NCI-H526 (cell line): ENCODE measurements at places on chromosomes 13 and 19.
A peak's percentile ranks its signal among the peaks of the same experiment; 100 is the strongest.

- DNase-seq = peak; percentile 51
Measured at GRCh38 chr19:4066682-4067395, at the start of gene ZBTB7A. Gene ZBTB7A (minus strand): TSS chr19:4066899. CDS start chr19:4055232, 11,667 bp downstream.

GRCh38 chr19:33769208-33769607 lies 27.5 kb upstream of the KCTD15 start:
- DNase-seq = no peak

DNA sequence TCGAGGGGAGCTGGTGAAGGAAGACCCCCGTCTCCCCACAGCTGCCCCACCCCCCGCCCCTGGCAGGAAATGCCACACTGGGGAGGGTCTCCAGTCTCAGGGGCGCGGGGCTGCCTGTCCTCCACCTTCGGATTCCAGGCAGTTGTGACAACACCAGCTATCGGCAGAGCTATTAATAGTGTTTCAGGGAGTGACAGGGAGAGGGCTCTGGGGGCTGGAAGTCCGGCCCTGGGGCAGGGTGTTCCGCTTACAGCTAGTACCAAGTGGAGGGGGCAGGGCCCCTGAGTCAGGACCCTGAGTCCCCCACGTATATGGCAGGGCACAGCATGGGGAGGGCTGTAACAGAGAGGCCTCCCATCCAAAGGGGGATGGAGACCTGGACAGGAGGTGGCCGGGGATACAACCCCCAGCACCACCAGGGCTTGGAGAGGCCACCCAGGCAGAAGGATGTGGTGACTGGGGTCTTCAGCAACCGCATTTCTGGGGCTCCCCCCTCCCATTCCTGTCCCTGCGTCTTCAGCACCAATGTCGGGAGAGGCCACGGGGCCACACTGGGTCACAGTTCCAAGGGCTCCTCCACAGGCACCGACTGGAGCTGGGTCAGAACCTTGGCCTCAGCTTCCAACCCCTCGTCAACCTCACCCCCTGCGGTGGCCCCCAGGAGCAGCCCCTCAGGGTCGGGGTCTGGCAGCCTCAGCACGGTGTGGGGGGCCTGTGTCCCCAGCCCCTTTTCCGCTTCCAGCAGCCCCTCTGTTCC lies 3.9 kb downstream of the SIX5 start:
- DNase-seq = no peak

- DNase-seq = no peak
Measured at GRCh38 chr13:67318398-67318797, 88.3 kb upstream of the PCDH9 start.

DNA sequence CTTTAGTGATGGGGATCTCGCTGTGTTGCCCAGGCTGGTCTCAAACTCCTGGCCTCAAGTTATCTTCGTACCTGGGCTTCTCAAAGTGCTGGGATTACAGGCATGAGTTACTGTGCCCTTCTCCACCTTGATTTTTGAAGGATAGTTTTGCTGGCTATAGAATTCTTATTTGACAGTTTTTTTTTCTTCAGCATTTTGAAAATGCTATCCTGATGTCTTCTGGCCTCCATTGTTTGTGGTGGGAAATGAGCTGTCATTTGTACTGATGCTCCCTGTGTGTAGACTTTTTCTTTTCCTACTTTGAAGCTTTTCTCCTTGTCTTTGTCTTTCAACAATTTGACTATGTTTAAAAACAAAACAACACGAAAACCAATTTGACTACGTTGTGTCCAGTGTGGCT lies 54.2 kb downstream of the SIPA1L3 start:
- no peak for DNase-seq

GRCh38 chr19:48401287-48401686 lies 7.8 kb downstream of the GRIN2D start:
- DNase-seq = no peak

- DNase-seq = no peak
Measured at GRCh38 chr13:44088991-44089413, 209.3 kb downstream of the LACC1 start.

DNA sequence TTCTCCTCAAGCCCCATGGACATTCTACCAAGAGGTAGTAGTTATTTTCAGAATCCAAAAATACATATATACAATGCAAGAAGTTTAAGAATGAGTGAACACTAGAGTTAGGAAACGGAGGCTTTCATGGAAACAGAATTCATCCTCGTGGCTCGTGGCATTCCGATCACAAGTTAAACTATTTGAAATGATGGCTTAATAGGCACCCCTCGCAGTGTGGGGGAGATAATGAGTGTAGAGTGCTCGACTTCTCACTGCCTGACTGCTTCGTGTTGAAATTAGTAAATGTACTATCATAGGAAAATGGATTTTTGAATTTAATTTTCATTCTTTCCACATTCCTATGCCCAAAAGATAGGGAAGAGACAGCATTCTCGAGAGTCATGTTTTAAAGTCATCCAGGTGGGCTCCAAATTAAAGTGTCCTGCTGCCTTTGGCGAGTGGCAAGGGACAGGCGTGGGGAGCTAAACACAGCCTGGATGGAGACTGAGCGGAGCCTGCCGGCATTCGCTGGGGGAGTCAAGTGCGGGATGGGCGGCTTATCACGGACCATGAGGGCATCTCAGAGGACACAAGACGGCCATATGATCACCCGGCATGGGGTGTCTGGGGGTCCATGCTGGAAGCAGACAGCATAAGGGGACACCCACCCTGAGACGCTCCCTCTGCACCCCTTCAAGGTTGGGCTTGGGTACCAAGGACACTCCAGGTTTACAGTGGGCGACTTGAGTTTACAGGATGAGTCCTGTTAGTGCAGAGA lies 165.2 kb downstream of the TEX29 start:
- no peak for DNase-seq

GRCh38 chr13:113555141-113555540 lies 29.4 kb upstream of the TFDP1 start:
- no peak for DNase-seq

- DNase-seq = no peak
Measured at GRCh38 chr19:8600816-8601215, 9.7 kb downstream of the ADAMTS10 start.

GRCh38 chr19:9806803-9807202 lies 12.1 kb downstream of the FBXL12 start:
- no peak for DNase-seq

- DNase-seq = no peak
Measured at GRCh38 chr13:98348466-98349200, 171.6 kb upstream of the RNF113B start.

- no peak for DNase-seq
Measured at GRCh38 chr13:43665388-43665787, 121.4 kb downstream of the ENOX1 start.

GRCh38 chr19:31890230-31890629 lies 455.2 kb upstream of the ZNF507 start:
- DNase-seq = no peak

DNA sequence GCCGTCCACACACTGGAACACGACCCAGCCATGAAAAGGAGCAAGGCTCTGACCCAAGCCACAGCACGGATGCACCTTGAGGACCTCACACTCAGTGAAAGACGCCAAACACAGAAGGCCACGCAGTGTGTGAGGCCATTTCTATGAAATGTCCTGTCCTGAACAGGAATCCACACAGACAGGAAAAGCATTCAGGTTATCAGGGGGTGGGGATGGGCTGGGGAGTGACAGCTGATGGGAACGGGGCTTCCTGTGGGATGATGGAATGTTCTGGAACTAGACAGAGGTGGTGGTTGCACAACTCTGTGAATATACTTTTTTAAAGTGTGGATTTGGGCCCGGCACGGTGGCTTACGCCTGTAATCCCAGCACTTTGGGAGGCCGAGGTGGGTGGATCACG lies 30.6 kb downstream of the GPX4 start:
- no peak for DNase-seq

- no peak for DNase-seq
Measured at GRCh38 chr13:38620876-38621275, 66.0 kb upstream of the FREM2 start.

DNA sequence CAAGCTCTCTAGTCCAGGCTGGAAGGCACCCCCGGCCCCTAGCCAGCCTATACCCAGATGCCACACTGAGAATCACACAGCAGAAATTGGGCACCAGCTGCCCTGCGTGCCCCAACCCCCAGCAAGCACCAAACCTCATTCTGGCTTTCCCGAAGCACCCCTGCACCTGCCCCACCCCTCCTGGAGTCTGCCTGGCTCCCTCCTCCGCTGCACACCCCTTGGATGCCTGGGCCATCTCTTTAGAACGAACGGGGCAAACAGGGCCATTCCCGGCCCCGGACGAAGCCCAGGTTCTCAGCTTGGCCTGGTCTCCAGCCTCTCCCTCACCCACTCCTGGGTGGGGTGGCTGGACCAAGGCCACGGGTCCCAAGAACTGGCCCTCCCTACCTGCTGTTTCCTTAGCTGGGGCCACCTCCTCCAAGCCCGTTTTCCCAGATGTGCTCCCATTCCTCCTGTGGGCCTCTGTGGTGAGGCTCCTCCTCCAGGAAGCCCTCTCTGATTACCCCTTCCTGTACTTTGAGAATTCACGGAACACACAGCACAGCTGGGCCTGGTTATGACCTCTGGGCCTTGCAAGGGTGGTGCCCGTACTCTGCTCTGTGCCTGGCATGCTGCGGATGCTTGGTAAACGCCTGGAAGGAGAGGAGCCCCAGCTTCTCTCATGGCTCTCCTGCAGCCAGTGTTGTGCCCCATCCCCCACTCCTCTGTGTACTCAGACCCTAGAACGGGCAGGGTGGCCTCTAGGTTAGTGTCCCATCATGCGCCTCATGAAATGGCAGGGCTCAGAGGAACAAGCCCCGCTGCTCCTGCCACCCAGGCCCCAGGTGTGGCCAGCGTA lies 21.4 kb downstream of the CEBPG start:
- DNase-seq = no peak

DNA sequence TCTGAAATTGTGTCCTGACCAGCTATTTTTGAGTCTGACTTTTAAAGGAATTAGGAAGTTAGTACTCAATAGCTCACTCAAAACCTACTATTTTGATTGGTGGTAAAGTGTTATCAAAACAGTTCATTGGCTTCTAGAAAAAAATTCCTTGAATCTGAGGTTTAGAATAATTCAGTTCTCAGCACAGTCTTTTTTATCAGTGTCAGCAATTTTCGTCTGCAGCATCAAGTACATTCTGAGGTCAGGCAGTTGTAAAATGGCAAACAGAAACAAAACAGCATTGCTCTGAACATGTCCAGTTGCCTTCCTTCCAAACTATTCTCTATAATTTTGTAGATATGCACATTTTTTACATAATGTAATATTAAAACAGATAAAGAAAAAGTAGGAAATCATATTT lies 1644.1 kb downstream of the SLITRK5 start:
- DNase-seq = no peak

- no peak for DNase-seq
Measured at GRCh38 chr13:72545030-72545719, 182.3 kb downstream of the MZT1 start.

GRCh38 chr19:12979974-12980373 lies 10.6 kb downstream of the DAND5 start:
- DNase-seq = peak; percentile 12

DNA sequence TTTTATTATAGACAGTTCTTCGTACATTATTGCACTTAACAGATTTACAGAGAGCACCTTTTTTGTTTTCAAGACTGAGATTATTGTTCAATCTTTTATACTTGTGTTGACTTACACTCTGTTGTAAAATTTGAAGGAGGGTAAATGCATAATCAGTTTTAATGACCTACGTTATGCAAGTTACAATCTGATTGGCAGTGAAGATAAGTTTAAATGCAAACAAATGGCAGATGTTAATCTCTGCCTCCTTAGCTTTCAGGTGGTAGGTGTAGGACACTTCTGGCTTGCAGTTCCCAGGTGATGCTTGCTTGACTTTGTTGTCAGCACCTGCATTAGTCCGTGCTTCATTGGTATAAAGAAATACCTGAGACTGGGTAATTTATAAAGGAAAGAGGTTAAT lies 424.9 kb downstream of the FGF9 start:
- peak; percentile 66 for DNase-seq

DNA sequence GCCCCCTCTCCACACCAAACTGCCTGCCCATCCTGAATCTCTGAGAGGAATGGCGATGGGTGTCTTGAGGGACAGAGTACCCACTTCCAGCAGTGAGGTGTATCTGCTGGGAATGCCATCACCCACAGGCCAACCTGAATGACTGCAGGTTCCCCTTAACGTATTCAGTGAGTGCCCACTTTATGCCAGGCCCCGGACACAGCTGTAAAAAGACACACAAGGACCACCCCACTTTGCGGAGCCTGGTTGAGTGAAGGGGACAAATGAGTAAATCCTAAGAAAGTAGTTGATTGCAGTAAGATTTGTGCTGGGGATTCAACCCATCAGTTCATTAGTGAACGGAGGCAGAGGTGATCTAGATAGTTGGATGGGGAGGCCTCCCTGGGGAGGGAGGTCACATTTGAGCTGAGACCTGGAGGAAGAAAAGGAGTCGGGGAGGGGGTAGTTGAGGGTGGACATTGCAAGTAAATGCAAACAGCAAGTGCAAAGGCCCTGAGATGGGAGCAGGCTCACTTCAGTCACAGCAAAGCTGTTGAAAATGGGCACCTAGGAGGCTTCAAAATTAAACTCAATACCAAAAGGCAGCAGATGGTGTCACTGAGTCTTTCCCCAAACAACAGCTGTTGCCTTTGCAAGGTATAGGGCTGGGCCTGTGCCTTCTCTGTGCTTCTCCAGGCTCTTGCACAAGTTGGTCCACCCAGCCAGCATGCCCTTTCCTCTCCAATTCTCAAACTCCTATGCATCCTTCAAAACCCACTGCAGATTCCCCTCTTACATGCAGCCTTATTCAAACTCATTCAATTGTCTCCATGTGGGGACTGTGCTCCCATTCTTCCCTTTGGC lies 4.3 kb downstream of the GDF15 start:
- DNase-seq = no peak
